ENCODE measurements at places on chromosomes 7 and 10. TPM values are rescaled to one million over a fixed set of nuclear protein-coding genes. Genes with fewer than 3 reads are reported as not detected.
A peak's percentile ranks its signal among the peaks of the same experiment; 100 is the strongest.

GRCh38 chr7:66727058-66727457 lies 13.5 kb upstream of the RABGEF1 start:
- peaks cover 24% of the 10 kb centered on the region for H3K36me3 ChIP-seq
- H3K4me3 ChIP-seq, result no peak overlapping the region
- H3K27ac ChIP-seq, result no peak overlapping the region
- H3K4me1 ChIP-seq, result no peaks in the 10 kb centered on the region
- DNase-seq, result no peak

DNA sequence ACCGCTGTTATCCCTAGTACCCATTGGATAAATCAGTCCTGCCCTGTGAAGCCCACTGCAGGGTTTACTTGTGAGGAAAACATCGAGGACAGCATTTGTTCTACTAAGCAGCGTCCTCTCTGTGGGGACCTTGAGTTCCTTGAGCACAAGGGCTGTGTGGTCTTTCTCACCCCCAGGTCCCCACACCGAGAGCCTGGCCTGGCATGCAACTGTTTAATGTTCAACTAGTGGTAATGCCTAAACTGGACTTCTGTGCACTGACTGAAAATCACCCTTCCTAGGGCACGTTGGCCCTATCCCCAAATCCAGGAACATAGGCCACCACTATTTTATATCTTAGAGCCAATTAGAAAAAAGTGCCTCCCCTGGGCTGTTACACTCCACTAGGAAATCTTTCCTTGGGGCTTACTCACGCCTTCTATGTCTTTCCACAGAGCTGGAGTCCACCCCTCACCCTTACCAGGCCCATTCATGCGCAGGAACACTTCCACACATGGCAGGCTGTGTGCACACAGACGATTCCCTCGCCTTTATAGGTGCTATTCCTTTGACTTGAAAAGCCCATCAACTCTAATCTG lies 1.7 kb upstream of the TMEM213 start:
- H3K27me3 ChIP-seq, result peaks cover 2% of the 10 kb centered on the region
- H3K4me3 ChIP-seq, result no peak overlapping the region
- DNase-seq, result no peak

DNA sequence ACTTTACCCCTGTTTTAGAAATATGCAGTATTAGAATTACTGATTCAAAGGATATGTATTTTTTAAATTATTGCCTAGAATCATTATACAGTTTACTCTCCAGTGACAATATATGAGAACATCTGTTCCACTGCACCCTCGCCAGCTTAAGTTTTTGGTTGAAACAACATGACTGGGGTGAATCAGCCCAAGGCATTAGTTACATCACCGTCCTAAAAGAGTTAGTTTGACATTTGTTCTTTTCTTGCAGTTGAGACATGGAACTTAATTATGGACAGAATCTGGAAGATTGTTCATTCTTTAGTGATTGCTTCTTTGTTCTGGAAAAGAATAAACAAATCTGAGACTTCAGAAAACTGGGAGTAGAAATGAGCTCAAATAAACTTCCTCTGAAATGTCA lies 167.3 kb upstream of the DKK1 start:
- DNase-seq, result no peak
- no peaks in the 10 kb centered on the region for H3K27me3 ChIP-seq
- no peaks in the 10 kb centered on the region for H3K36me3 ChIP-seq
- H3K27ac ChIP-seq, result no peak overlapping the region
- H3K4me3 ChIP-seq, result no peak overlapping the region
- H3K4me1 ChIP-seq, result no peaks in the 10 kb centered on the region

- no peak overlapping the region for H3K4me3 ChIP-seq
- no peak for DNase-seq
- peaks cover 15% of the 10 kb centered on the region for H3K4me1 ChIP-seq
- H3K27ac ChIP-seq, result no peak overlapping the region
Measured at GRCh38 chr7:33191340-33191739, 62.0 kb downstream of the BBS9 start.

DNA sequence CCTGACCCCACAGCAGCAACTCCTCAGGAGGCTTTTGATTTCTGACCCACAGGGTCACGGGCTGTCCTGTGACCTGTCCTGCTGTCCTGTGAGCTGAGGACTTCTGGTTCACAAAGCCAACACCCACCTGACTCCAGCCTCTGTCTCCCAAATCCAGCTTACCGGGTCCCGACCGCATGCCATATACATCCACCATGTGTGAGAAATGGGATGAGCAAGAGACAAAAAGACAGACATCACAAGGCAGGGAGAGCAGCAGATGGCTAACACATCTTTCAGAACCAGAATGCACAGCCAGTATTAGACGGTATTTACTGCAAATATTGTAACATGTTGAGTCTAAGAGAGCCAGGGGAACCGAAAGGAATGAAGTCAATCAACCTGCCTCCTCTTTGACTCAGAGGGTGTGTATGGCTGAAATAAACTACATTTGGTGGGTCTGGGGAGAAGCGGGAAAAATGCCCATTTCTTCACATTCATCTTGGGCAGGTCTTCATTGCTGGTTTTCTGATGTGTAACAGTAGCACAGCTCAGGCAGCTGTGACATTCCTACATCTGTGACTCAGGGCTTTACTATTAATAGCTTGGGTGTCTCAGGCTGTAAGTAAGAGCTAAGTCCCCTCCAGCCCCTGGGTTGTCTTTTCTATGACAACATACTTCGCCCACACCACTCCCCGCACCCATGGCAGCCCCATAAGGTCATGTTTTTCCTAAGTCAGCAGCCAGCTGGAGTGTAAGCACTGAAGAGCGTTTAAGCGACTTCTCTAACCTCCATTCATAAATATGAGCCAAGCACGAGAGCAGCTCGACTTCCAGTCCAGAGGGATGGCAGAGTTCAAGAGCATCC lies 25.0 kb downstream of the ABLIM1 start:
- H3K36me3 ChIP-seq, result no peaks in the 10 kb centered on the region
- H3K4me1 ChIP-seq, result peaks cover 22% of the 10 kb centered on the region
- no peak for DNase-seq
- peaks cover 43% of the 10 kb centered on the region for H3K27me3 ChIP-seq
- no peak overlapping the region for H3K27ac ChIP-seq

DNA sequence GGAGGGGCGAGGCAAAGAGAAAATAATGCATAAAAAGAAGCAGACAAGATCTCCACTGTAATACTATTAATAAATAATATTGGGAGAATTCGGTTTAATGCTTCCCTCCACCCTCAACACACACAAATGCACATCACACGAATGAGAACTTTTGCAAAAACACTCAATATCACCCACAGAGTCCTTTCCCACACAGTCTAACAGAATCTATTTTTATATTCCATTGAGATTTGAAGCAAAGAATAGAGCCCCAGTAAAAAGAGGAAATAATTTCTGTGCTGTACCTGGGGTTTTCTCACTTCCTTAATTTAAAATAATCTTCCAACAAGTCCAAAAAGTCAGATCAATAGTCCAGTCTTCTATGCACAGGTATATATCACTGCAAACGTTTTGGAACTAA lies 17.0 kb downstream of the PIK3AP1 start:
- no peaks in the 10 kb centered on the region for H3K4me1 ChIP-seq
- no peak overlapping the region for H3K4me3 ChIP-seq
- H3K27ac ChIP-seq, result no peak overlapping the region
- no peaks in the 10 kb centered on the region for H3K36me3 ChIP-seq
- H3K27me3 ChIP-seq, result no peaks in the 10 kb centered on the region
- no peak for DNase-seq

DNA sequence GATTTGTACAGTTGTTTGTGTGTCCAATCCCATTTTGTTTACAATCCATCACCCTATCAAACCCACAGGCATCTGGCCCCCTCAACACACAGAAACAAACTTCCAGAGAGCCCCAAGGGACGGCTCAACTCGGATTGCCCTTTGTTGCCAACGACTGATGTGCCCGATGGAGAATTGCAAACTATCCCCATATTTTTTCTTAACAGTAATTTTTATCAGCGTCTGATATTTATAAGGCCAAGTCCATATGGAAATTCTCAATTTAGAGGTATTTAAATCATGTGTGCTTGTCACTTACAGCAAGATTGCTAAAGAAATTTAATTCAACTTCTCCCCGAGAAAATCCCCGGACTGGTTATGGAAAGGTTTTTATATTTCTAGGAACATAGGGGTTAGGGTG lies 113.9 kb upstream of the NPS start:
- H3K27ac ChIP-seq, result no peak overlapping the region
- no peak for DNase-seq
- H3K27me3 ChIP-seq, result no peaks in the 10 kb centered on the region
- no peak overlapping the region for H3K4me3 ChIP-seq
- no peaks in the 10 kb centered on the region for H3K4me1 ChIP-seq

DNA sequence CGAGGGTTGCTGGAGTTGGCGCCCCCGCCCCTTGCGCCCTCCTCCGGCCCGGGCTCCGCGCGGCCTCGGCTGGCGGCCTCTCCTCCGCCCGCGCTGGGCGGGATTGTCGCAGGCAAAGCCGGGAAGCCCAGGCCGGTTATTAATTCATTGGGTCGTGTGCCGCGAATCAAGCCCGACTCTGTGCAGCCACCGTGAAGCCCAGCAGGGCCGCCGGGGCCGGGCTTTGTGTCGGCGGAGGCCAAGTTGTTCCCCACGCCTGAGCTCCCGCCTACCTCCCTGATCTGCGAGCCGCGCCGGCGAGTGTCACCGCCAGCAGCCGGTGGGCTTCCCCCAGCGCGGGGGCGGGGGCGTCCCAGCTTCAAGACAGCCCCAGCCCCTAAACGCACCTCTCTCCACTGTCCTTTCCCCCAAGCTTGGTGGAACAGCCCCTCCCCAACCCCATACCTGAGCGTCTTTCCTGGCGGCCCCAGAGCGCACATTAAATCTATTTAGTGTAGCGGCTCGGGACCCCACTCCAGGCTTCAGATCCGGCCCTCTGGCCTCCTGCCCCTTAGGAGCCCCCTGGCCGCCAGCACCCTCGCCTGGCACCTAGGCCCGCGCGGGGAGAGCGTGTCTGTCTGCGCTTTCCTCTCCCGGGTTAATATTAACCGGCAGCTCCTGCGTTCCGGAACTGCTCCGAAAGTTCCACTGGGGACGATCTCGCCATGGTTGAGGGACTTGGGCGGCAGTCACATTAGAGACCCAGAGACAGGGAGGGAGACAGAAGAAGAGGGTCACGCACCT lies 3.5 kb downstream of the SHH start:
- H3K27ac ChIP-seq, result no peak overlapping the region
- no peak overlapping the region for H3K4me3 ChIP-seq
- DNase-seq, result no peak
- peaks cover 61% of the 10 kb centered on the region for H3K27me3 ChIP-seq
- no peaks in the 10 kb centered on the region for H3K36me3 ChIP-seq

GRCh38 chr7:151017370-151017952 lies 6.8 kb downstream of the ATG9B start:
- H3K4me1 ChIP-seq, result peaks cover 52% of the 10 kb centered on the region
- H3K4me3 ChIP-seq, result peak overlapping the region; percentile 66
- no peak for DNase-seq
- H3K27ac ChIP-seq, result peak overlapping the region; percentile 80

DNA sequence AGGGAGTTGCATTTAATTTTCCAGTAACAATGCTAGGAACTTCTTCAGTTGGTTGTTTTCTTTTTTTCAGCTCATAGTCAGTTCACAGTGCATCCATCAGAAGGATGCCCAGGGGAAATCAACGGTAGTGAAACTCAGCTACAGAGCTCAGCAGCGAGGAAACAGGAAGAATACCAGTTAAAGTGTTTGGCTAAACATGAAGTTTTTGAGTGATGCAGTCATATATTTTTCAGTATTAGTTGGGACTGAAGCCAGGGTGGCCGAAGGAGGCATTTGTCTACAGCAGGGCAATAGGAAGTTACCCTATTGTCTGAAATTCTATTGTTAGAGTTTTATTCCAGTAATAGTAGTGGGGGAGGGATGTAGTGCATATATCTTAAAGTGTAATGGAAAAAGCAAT lies 45.3 kb upstream of the MALRD1 start:
- no peaks in the 10 kb centered on the region for H3K27me3 ChIP-seq
- H3K4me3 ChIP-seq, result no peak overlapping the region
- no peaks in the 10 kb centered on the region for H3K4me1 ChIP-seq
- DNase-seq, result no peak
- no peak overlapping the region for H3K27ac ChIP-seq

- no peak for DNase-seq
- H3K27me3 ChIP-seq, result no peaks in the 10 kb centered on the region
- H3K4me3 ChIP-seq, result no peak overlapping the region
- H3K27ac ChIP-seq, result no peak overlapping the region
- H3K4me1 ChIP-seq, result peaks cover 59% of the 10 kb centered on the region
- H3K36me3 ChIP-seq, result peaks cover 16% of the 10 kb centered on the region
Measured at GRCh38 chr7:833601-834258, 1.5 kb downstream of the SUN1 start.

DNA sequence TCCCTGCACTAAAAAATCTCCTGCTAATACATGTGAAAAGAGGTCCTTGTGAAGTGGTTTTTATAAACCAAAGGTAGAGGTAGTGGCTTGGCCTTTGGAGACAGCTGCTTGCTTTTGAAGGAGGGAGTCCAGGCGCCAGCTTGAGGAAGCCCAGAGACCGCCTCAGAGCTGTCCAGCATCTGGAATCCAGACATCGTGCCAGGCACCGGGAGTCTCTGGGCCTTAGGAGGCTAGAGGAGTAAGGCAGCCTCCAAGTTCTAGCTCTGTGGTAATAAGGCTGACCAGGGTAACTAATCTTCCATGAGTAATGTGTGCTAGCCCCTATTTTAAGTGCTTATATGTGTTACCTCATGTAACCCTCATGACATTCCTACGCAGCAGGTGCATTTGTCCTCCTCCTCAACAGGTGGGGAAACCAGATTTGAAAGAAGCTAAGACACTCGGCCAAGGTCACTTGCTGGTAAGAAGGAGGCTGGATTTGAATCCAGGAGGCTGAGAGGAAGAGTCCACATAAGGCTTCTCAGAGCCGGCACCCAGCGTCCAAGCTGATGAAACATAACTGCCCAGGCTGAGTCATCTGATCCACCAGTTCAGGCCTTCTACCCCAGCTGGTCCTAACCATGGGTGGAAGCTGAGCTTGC lies 26.1 kb downstream of the PRLHR start:
- no peak for DNase-seq
- H3K36me3 ChIP-seq, result no peaks in the 10 kb centered on the region
- H3K4me1 ChIP-seq, result peaks cover 4% of the 10 kb centered on the region
- no peak overlapping the region for H3K4me3 ChIP-seq
- H3K27me3 ChIP-seq, result no peaks in the 10 kb centered on the region

- no peaks in the 10 kb centered on the region for H3K36me3 ChIP-seq
- H3K27ac ChIP-seq, result no peak overlapping the region
- H3K4me1 ChIP-seq, result peaks cover 9% of the 10 kb centered on the region
- no peaks in the 10 kb centered on the region for H3K27me3 ChIP-seq
- H3K4me3 ChIP-seq, result peak overlapping the region; percentile 11
Measured at GRCh38 chr10:88386204-88386788, 196.8 kb downstream of the RNLS start.

- H3K27ac ChIP-seq, result no peak overlapping the region
- DNase-seq, result no peak
- no peaks in the 10 kb centered on the region for H3K36me3 ChIP-seq
- no peaks in the 10 kb centered on the region for H3K4me1 ChIP-seq
Measured at GRCh38 chr10:19021162-19021561, 27.4 kb upstream of the MALRD1 start.

The VKORC1L1 gene
- total RNA-seq, result 17.6 TPM

The NXPH1 gene
- total RNA-seq, result not detected

The ECHS1 gene
- total RNA-seq, result 56.7 TPM

The EEPD1 gene
- total RNA-seq, result 1.3 TPM

The NAMPT gene
- total RNA-seq, result 1,205 TPM

The AGR3 gene
- not detected for total RNA-seq

The AUTS2 gene
- 2.4 TPM for total RNA-seq

The SPDYE1 gene
- total RNA-seq, result not detected

The WDFY4 gene
- 0.07 TPM for total RNA-seq

All from activated CD4-positive, alpha-beta T cell treated with anti-CD3 and anti-CD28 coated beads for 36 hours (primary cell).